ENCODE measurements at places on chromosomes 16 and 17. TPM values are rescaled to one million over a fixed set of nuclear protein-coding genes. Genes with fewer than 3 reads are reported as not detected.

LGALS9C gene
- total RNA-seq = not detected

- DNase-seq = no peak
Observed at GRCh38 chr16:8946544-8946943, 17.2 kb downstream of the USP7 start.

DNA sequence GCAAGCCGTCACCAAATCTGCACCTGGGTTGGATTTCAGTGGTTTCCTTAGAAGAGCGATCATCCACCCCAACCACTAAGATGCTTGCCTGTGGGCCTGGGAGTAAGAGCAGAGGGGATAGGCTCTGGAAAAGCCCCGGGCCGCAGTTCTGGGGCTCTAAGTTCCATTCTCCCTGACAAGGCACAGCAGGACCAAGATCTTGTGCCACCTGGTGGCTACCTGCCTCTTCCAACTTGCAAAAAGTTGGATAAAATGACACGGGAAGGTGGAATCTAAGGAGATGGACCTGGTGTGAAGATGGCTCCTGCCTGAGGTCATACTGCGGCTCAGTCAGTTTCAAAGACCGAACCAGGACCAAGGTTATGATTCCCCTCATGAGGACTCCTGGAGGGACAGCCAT, 42.3 kb downstream of the ABCC12 start:
- no peak for DNase-seq

GRCh38 chr16:65125322-65125721, 3.5 kb upstream of the CDH11 start:
- no peak for DNase-seq

RECQL5 gene
- 28.5 TPM for total RNA-seq

C17orf50 gene
- total RNA-seq = not detected

DNA sequence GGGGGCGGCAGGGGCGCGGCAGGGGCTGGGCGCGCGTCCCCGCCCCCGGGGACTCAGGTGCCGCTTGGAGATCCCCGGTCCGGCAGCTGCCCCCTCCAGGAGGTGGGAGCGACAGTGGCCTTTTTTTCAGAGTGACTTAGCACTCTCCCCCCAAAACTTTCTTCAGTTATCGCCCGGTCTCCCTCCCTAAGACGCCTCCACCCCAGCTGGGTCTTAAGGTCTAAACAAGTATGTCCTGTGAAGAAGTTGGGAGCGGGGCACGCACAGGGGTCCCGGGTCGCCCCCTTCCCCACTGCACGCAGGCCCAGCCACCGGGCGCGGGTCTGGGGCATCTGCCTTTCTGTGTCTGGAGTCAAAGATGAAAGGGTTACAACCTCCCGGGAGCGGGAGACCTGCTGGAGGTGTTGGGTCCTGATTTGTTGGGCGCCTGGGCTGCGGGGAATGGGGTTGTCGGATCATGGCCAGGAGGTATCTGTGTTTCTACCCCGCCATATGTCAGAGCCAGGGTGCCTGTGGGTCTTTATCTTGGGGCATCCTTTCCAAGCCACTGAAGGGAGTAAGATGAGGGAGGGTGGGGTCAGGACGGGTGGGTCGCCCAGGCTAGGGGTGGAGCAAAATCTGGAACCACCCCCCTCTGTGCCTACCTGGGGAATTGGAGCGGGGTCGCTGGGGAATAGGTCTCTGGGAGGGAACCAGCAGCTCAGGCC, 757 bp downstream of the FMNL1 start:
- peak; percentile 68 for DNase-seq

GNAO1 gene
- 2.5 TPM for total RNA-seq

Data from CD8-positive, alpha-beta memory T cell (primary cell).